ENCODE measurements at places on chromosomes 4 and X.

DNA sequence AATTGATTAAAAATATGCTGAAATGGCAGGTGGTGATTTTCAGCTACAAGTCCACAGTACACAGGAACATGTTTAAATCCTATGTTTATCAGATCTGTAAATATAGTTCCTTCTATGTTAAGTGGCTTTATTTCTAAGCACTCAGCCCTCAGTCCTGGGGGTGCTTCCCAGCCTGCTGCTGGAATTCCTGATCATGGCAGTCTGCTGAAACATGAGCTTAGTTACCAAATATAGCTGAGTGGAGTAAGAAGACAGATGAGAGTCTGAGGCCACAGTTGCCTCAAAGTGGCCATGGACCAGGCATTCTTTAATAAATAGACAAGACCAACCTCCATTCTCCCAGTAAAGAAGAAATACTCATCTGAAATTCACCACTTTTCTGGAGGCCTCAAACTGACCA is 17.1 kb upstream of the DDX60 start:
- DNase-seq: no peak

- DNase-seq: no peak
Measured at GRCh38 chr4:34953145-34953799, 1291.0 kb downstream of the ARAP2 start.

- no peak for DNase-seq
Measured at GRCh38 chr4:75512386-75513211, 1.6 kb downstream of the RCHY1 start.

GRCh38 chr4:137531986-137532868 is at the start of gene PCDH18:
Gene PCDH18 (minus strand): TSS chr4:137532494. CDS start chr4:137532088, 406 bp downstream.
- DNase-seq: peak; percentile 1

DNA sequence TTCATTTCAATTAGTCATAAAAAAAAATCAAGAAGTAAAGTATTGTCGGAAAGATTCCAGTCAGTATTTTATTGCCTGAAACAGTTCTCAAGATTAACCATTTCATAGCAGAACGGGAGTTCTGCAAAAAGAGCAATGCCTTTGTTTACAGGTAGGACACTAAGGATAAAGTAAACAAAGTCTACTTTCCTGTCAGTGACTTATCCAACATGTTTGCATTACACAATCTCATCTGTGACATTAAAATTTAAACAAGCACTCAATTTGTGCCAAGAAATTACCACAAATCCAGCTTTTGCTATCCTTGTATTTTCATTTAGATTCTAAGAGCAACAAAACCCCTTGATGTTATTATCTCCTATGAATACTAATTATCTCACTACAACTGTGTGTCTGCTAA is 306.5 kb upstream of the LDB2 start:
- no peak for DNase-seq

GRCh38 chrX:133606990-133607389 is 191.7 kb upstream of the GPC4 start:
- DNase-seq: no peak

DNA sequence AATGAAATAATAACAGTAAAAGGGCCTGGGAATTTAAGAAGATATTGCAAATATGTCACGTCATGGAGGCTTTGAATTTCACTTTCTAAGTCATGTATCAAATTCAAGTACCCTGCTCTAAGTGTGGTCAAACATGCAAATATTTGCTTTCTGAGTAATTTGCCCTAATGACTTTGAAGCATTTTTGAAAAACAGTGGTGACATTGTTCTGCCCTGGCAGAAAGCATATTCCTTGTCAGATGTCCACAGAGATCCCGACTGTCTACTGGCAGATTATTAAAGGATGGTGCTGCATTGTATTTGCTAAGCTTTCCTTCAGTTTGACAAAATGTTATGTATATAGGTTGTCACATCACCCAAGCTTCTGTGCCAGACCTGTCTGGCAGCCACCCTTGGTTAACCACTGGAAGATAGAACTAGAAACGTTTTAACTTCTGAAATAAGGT is 92.5 kb downstream of the ANK2 start:
- DNase-seq: no peak

DNA sequence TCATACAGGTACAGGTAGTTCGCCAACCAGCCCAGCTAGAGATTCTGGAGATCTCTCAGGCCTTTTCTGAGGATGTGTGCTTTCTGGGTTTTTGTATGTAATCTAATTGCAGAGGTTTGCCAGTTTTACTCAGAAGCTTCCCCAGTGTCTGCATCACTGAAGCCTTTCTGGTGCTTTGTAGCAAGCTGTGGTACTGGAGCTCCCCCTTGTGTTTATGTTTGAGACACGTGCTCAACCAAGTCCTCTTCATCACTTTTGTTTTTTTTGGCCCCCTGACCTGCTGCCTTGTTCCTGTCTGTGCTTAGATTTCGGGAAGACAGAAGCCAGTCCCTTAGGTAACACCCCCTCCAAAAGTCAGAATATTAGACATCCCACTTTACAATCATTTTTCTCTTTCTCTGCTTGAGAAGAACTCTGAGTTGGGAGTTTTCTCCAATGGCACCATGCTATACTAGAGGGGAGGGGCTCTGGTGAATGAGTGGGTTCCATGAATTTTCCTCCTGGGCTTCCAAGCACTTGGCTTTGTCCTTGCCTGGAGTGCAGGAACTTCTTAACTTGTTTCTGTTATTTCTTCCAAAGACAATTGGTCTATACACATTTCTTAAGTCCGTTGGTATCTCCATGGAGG is 128.4 kb upstream of the TBC1D9 start:
- peak; percentile 34 for DNase-seq

GRCh38 chr4:184792950-184793555 is 32.7 kb downstream of the ACSL1 start:
- peak; percentile 45 for DNase-seq

- no peak for DNase-seq
Measured at GRCh38 chrX:109390556-109390955, 91.3 kb downstream of the GUCY2F start.

DNA sequence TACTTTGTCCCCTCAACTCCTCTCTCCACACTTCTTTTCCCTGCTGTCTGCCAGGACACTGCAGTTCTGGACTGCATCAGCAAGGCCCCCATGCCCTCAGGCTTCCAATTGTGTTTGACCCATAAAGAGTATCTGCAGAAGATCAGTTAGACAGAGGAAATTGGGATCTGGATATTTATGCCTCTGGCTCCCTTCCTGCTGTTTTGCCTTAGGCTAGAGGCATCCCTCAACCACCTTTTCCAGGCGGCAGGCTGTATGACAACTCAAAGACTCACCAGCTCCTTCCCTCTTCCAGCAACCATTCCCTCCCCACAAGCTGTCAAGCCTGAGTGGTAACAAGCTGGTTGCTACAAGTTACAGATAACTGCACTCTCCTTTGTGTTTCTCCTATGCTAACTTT is 66.4 kb upstream of the NDP start:
- DNase-seq: no peak

- no peak for DNase-seq
Measured at GRCh38 chr4:155164718-155165117, 43.7 kb upstream of the NPY2R start.

DNA sequence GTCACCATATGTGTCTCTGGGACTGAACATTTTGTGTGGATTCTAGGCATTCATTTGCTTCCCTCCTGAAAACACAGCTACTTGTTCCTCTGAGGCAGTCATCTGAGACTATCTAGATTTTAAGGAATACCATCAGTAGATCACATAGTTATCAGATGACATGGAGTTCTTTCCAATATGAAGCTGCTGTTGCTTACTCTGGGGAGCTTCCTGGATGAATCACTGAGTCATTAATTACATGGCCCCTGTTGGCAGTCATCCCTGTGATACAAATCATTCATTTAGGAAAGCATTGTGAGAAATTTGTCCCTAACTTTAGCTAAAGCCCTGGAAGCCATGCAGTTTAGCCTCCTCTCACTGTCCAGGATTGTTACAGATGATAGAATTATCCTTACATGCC is 98.2 kb upstream of the ARSJ start:
- no peak for DNase-seq

GRCh38 chrX:118644378-118644777 is 83.0 kb upstream of the IL13RA1 start:
- no peak for DNase-seq

DNA sequence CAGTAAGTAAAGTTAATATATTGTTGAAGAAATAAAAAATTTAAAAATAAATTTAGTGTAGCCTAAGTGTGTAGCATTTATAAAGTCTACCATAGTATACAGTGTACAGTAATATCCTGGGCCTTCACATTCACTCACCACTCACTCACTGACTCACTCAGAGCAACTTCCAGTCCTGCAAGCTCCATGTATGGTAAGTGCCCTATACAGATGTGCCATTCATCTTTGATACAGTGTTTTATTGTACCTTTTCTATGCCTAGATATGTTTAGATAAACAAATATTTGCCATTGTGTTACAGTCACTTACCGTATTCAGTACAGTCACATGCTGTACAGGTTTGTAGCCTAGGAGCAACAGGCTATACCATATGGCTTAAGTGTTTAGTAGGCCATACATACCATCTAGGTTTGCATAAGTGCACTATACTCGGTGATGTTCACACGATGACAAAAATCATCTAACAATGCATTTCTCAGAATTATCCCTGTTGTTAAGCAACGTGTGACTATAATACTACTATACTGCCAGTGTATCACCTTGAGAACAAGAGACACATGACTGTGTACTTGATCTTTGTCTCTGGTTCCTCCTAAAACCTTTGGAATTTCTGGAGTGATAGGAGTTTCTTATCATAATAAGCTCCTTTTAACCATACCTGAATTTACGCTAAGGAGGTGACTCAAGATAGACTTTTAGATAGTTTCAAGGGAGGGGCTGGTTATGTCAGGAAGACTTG is 25.8 kb upstream of the SEPTIN11 start:
- DNase-seq: no peak

DNA sequence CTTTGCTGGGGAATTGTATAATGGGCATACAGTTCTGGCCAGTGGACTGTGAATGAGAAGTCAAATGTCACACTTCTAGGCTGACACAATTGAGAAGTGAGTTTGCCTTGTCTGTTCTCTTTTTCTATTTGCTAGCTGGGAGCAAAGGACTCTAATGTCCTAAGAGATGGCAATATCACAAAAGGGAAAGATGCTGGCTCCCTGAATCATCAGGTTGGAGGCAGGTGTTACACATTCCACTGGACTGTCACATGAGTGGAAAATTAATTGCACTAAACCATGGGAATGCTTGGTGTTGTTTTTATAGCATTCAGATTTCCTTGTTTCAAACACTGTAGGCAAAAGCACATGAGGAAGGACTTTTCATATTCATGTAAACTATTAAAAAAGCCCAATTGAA is 388.3 kb downstream of the ADAM29 start:
- no peak for DNase-seq

DNA sequence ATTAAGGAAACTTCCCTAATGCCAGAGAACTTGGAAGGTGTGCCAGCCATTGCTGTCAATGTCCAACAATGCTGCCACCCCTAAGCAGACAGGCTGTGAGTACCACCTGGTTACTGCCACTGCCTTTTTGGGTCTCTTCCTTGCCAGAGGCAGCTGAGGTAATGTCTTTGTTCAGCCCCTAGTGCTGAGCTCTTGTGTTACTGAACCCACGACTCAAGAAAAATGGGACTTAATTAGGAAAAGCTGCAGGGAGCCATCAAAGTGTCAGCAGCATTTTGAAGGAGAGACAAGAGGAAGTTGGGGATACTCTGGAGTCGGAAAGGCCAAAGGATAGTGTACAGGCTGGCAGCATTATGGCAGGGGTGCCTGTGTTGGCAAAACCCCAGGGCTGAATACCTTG is 283.7 kb downstream of the AFF2 start:
- DNase-seq: no peak

GRCh38 chr4:153533387-153533786 is 67.2 kb downstream of the TMEM131L start:
- no peak for DNase-seq

DNA sequence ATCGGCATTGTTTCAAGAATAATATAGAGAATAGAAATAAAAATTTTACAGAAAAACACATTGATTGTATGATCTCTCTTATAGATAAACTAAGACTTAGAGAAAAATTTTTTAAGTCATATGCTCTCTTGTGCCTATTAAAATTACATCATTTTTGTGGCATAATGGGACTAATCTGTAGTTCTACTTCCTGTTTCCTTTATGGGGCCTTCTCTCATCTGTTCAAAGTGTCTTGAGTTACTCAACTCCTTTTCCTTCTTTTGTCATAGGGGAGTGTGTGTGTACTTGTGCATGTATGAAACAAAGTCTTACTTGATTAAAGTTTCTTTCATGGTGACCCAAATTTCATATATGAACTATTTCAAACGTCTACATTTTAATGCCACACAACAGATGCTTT is 1448.9 kb upstream of the TENM3 start:
- no peak for DNase-seq

GRCh38 chr4:69116645-69117321 is 20.5 kb downstream of the UGT2B7 start:
- no peak for DNase-seq

DNA sequence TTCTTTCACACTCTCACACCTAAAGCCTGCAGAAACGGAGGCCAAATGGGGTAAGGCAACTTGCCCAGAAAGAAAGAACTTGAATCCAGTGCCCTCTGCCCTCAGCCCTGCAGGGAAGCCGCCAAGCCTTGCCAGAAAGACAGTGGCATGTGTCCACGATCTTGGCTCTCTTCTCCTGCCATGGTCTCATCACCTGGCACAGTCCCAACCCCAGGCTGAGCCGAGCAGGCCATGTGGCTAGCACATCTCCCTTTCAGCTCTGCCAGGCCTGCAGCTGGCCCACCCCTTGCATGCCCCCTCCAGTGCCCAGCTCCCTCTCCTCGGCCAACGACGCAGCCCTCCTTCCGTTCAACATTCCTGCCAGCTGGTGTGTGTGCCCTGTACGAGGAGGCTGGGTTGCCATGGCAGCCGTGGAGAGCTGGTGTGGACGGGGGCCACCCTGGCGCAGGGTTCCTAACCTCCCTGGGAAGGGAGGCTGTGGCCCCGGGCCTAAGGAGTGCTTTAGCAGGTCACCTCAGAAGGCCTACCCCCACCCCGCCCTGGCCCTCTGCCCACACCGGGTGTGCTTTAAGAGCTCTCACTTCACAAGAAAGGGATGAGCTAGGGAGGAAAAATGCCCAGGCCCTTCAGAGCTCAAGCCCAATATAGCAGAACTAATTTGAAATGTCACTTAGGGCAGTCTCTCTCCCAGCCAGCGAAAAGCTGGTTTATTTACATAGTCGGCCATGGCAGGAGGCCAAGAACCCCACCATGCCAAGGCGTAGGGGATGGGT is 73.0 kb upstream of the PJA1 start:
- no peak for DNase-seq

- peak; percentile 21 for DNase-seq
Measured at GRCh38 chrX:100413229-100413628, 3.2 kb upstream of the PCDH19 start.

- DNase-seq: no peak
Measured at GRCh38 chrX:118502161-118502789, 6.7 kb downstream of the DOCK11 start.

All from CD4-positive, alpha-beta T cell treated with Interleukin-1 beta for 1 hour (primary cell).